ENCODE measurements at places on chromosomes 11 and 22.
A peak's percentile ranks its signal among the peaks of the same experiment; 100 is the strongest.

- H3K27ac ChIP-seq: no peak overlapping the region
- no peak for DNase-seq
- H3K4me3 ChIP-seq: peak overlapping the region; percentile 93
- no peaks in the 10 kb centered on the region for H3K36me3 ChIP-seq
- peaks cover 13% of the 10 kb centered on the region for H3K4me1 ChIP-seq
Measured at GRCh38 chr11:43941257-43941994, 1.0 kb upstream of the C11orf96 start.

DNA sequence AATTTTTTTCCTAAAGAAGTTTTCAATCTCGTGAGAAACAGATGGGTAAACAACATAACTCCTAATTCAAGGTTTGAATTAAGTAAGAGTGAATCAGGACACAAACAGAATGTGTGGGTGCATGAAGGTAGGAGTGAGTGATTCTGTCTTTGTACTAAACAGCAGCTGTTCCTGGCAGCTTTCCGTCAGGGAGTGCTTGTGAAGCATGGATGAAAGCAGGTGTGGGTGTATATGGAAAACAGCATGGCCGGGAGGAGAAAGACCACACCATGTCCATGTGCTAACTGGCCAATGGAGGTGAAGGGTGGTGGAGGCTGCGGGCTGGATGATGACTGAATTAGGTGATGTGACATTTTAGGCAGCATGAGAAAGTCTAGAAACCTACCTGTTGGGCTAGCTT, 49.6 kb downstream of the BARX2 start:
- peaks cover 1% of the 10 kb centered on the region for H3K27me3 ChIP-seq
- no peak overlapping the region for H3K27ac ChIP-seq
- H3K4me1 ChIP-seq: no peaks in the 10 kb centered on the region
- H3K4me3 ChIP-seq: no peak overlapping the region

DNA sequence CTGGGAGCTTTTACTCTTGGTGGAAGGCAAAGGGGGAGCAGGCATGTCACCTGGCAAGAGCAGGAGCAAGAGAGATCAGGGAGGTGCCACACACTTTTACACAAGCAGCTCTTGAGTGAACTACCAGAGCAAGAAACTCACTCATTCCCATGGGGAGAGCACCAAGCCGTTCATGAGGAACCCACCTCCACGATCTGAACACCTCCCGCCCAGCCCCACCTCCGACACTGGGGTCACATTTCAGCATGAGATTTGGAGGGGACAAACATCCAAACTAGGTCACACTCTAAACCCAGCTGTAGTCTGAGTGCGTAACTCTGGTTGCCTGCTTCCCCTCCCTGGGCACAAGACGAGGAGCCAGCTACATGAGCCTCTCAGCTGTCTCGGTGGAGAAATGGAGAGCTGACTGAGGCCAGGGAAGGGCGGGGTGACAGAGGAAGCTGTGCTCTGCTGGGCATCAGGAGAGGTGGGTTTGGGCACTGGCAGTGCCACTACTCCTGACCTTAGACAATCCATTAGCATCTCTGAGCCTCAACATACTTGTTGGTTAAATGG, 134.6 kb downstream of the PKNOX2 start:
- no peaks in the 10 kb centered on the region for H3K36me3 ChIP-seq
- DNase-seq: no peak
- H3K27me3 ChIP-seq: peaks cover 1% of the 10 kb centered on the region
- H3K4me3 ChIP-seq: no peak overlapping the region

- no peaks in the 10 kb centered on the region for H3K4me1 ChIP-seq
- DNase-seq: no peak
- no peaks in the 10 kb centered on the region for H3K27me3 ChIP-seq
- peaks cover 4% of the 10 kb centered on the region for H3K36me3 ChIP-seq
- H3K4me3 ChIP-seq: no peak overlapping the region
- H3K27ac ChIP-seq: no peak overlapping the region
Measured at GRCh38 chr22:47114813-47115517, 352.5 kb downstream of the TBC1D22A start.

- no peak overlapping the region for H3K4me3 ChIP-seq
- no peak for DNase-seq
- H3K4me1 ChIP-seq: peaks cover 4% of the 10 kb centered on the region
- H3K27me3 ChIP-seq: peaks cover 2% of the 10 kb centered on the region
- H3K36me3 ChIP-seq: peaks cover 26% of the 10 kb centered on the region
- no peak overlapping the region for H3K27ac ChIP-seq
Measured at GRCh38 chr22:36226189-36226588, 13.1 kb downstream of the APOL2 start.

GRCh38 chr11:46668480-46669085, 31.8 kb downstream of the ARHGAP1 start:
- no peak for DNase-seq
- H3K36me3 ChIP-seq: peaks cover 55% of the 10 kb centered on the region
- peaks cover 42% of the 10 kb centered on the region for H3K4me1 ChIP-seq
- H3K27ac ChIP-seq: peak overlapping the region; percentile 30
- peaks cover 1% of the 10 kb centered on the region for H3K27me3 ChIP-seq
- no peak overlapping the region for H3K4me3 ChIP-seq

GRCh38 chr11:68436985-68437926, 23.3 kb upstream of the PPP6R3 start:
- no peaks in the 10 kb centered on the region for H3K27me3 ChIP-seq
- H3K4me3 ChIP-seq: no peak overlapping the region
- no peak overlapping the region for H3K27ac ChIP-seq
- H3K36me3 ChIP-seq: no peaks in the 10 kb centered on the region

DNA sequence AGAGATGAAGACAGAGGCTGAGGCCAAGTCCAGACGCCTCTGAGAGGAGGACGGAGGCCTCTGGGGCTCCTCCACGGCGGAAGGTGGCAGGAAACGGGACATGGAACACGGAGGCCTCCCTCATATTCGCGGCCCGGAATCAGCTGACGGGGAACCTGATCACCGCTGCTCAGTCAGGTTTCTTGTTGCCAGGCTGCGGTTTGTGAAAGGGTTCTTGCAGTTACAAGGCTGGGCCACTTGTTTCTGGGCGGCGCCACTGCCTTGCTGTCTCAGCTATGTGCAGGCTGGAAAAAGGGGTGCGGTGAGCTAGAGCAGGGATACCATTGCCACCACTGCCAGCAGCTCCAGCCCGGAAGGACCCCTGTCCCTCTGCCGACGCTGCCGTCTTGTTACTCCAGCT, 10.0 kb upstream of the MMP1 start:
- no peak for DNase-seq
- H3K4me1 ChIP-seq: no peaks in the 10 kb centered on the region
- H3K4me3 ChIP-seq: no peak overlapping the region
- no peak overlapping the region for H3K27ac ChIP-seq
- H3K36me3 ChIP-seq: no peaks in the 10 kb centered on the region
- peaks cover 1% of the 10 kb centered on the region for H3K27me3 ChIP-seq

DNA sequence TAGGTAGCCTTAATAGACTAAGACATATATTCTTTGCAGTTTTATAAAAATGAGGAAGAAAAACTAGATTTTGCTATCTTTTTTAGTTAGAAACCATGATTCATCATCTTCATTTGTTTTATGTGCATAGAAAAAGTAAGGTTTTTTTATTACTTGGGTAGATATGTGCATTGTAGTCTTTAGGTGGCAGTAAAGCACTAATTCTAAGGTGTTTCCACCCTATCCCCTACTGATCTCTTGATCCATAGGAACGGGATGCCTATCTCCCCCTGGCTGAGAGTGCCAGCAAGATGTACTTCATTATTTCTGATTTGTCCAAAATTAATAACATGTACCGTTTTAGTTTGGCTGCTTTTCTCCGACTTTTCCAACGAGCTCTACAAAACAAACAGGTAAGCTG, 148.1 kb downstream of the DYNC2H1 start:
- no peak for DNase-seq
- no peak overlapping the region for H3K4me3 ChIP-seq
- no peaks in the 10 kb centered on the region for H3K4me1 ChIP-seq
- H3K27me3 ChIP-seq: no peaks in the 10 kb centered on the region
- H3K36me3 ChIP-seq: peaks cover 12% of the 10 kb centered on the region

Data from immature natural killer cell (primary cell).